ENCODE measurements at places on chromosomes 5 and 9.
A peak's percentile ranks its signal among the peaks of the same experiment; 100 is the strongest.

GRCh38 chr5:140725799-140726471 is 25.7 kb downstream of the ZMAT2 start:
- peak; percentile 16 for DNase-seq

- DNase-seq = no peak
Measured at GRCh38 chr9:131660466-131661405, 79.1 kb downstream of the RAPGEF1 start.

DNA sequence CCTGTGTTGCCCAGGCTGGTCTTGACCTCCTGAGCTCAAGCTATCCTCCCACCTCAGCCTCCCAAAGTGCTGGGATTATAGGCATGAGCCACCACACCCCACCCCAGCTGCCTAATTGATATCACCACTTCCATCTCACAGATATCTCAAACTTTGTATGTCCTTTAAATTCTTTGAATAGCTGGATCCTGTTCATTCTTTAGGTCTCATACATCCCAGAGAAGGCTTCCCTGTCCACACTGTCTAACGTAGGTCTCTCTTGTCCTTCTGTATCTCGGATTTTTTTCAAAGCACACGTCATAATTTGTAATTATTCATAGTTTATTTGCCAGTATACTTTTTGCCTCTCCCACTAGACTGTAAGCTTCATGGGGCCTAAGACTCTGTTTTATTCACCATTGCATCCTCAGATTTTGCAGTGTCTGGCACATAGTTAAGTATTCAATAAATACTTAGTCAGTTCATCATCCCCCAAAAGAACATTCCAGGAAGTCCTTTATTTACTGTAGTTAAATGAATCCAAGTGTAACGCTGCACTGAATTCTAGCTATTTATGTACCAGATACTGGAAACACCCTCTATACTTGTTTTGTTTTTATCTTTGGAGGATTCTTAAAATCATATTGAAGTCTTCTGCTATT is 10.5 kb downstream of the ARSK start:
- no peak for DNase-seq

GRCh38 chr5:60101573-60101972 is 208.0 kb upstream of the PDE4D start:
- DNase-seq = no peak

DNA sequence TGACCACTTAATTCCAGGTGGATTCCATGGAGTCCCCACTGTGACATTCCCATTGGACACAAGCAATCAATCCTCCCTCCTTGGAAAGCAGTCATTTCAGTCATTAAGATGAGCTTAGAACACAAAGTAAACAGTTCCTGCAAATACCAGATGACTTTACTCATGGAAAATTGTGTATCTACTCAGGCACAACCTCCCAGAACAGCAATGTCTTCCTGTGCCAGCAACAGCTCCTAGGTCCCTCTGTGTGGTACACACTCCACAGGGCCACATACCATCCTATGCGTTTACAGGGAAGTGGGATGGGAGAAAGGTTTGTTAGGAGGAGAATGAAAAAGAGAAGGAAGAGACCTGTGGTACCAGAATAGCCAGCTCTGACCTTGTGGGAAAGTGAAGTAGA is 53.7 kb downstream of the MTMR12 start:
- DNase-seq = no peak

- DNase-seq = no peak
Measured at GRCh38 chr5:60377826-60378225, 322.1 kb downstream of the DEPDC1B start.

DNA sequence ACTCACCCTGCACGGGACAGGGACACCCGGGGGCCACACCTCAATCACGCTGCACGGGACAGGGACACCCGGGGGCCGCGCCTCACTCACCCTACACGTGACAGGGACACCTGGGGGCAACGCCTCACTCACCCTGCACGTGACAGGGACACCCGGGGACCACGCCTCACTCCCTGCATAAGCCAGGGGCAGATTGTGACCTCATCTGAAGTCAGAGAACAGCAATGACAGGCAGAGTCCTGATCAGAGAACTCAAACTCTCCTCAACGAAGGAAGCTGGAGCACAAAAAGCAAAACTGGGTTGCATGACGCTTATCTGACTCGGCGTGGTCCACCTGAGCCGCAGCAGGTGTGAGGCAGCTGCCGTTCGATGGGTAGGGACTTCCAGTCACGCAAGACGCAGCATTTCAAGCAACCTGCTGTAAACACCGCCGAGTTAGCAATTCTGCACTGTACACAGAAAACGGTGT is 3.2 kb downstream of the TERT start:
- DNase-seq = no peak

GRCh38 chr5:58493141-58493540 is 1.9 kb downstream of the GAPT start:
- DNase-seq = no peak

DNA sequence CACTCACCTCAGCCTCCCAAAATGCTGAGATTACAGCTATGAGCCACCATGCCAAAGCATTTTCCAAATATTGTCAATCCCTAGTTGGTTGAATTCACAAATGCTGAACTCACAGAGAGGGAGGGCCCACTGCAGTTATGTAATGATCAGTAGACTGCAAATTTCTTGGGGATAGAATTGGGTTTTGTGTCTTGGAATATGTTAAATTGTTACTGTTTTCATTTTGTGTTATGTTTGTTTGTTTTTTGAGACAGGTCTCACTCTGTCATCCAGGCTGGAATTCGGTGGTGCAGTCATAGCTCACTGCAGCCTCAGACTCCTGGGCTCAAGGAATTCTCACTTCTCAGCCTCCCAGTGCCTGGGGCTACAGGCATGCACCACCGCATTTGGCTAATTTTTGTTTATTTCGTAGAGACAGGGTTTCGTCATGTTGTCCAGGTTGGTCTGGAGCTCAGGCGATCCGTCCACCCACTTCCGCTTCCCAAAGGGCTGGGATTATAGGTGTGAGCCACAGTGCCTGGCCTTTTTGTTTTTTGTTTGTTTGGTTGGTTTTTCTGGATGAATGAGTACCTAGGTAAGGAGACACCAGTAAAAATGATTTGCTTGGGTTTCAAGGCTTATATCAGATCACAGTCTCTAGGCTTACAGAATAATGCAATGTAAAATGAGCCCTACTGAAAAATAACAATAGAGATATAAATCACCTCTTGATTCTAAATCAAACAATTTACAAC is 31.5 kb upstream of the LMNB1 start:
- DNase-seq = no peak
